ENCODE measurements at places on chromosomes 12 and 14. TPM values are rescaled to one million over a fixed set of nuclear protein-coding genes. Genes with fewer than 3 reads are reported as not detected.

- H3K4me1 ChIP-seq, result no peaks in the 10 kb centered on the region
- no peaks in the 10 kb centered on the region for H3K27me3 ChIP-seq
- no peak overlapping the region for H3K4me3 ChIP-seq
- no peak overlapping the region for H3K27ac ChIP-seq
- H3K36me3 ChIP-seq, result no peaks in the 10 kb centered on the region
Measured at GRCh38 chr14:32991691-32992090, 53.0 kb downstream of the NPAS3 start.

- DNase-seq, result no peak
- no peak overlapping the region for H3K27ac ChIP-seq
- H3K4me3 ChIP-seq, result no peak overlapping the region
- H3K27me3 ChIP-seq, result no peaks in the 10 kb centered on the region
- H3K36me3 ChIP-seq, result no peaks in the 10 kb centered on the region
Measured at GRCh38 chr12:103505371-103506236, 9.8 kb upstream of the C12orf42 start.

The CLEC1A gene
- total RNA-seq, result 3.5 TPM

DNA sequence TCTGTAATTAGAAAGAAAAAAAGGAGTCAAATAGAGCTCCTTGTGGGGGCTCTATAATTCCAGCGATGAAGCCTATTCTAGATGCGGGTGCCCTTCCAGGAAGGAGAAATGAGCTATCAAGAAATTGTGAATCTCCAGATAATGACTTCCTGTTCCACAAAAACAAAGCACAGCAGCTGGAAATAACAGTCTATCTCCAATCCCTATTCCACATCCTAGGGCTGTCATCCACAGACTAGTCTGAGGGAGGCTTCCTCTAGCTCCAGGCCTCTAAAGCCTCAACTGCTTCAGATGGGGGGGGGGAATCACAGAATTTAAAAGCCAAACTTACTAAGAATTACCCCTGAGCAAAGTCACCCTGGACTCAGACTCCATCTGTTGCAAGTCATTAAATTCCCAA, 77.4 kb upstream of the GTF2A1 start:
- DNase-seq, result no peak
- no peaks in the 10 kb centered on the region for H3K36me3 ChIP-seq
- H3K4me3 ChIP-seq, result no peak overlapping the region
- no peak overlapping the region for H3K27ac ChIP-seq
- H3K27me3 ChIP-seq, result no peaks in the 10 kb centered on the region

DNA sequence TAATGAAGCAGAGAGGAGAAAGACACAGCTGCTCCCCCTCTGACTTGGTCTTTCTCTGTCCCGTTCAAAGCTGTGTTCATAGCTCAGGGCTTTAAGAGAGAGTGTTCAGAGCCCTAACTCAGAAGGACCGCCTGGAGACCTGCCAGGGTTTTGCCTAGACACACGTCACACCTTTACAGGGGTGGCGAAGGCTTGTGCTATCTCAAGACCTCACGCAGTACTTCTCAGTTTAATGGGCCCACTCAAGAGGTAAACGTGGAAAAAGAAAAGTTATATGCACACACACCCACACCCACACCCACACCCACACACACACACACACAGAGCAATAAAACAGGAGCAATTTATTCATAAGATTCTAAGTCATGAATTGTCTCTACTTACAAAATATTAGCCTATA, 374.3 kb downstream of the C12orf75 start:
- H3K27ac ChIP-seq, result no peak overlapping the region
- no peak overlapping the region for H3K4me3 ChIP-seq
- no peak for DNase-seq
- H3K4me1 ChIP-seq, result no peaks in the 10 kb centered on the region

DNA sequence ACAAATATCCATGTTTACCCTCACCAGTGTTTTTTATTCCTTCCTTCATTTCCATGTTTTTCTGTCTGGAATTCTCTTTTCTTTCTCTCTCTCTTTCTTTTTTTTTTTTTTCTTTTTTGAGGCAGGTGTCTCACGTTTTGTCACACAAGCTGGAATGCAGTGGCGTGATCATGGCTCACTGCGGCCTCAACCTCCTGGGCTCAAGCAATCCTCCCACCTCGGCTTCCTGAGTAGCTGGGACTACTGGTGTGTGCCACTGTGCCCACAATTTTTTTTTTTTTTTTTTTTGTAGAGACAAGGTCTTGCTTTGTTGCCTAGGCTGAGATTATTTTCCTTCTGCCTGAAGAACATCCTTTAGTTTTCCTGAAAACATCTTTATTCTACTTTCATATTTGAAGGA, 15.0 kb upstream of the AMIGO2 start:
- H3K27me3 ChIP-seq, result no peaks in the 10 kb centered on the region
- H3K4me3 ChIP-seq, result no peak overlapping the region

The NXPH4 gene
- total RNA-seq, result 18.1 TPM

DNA sequence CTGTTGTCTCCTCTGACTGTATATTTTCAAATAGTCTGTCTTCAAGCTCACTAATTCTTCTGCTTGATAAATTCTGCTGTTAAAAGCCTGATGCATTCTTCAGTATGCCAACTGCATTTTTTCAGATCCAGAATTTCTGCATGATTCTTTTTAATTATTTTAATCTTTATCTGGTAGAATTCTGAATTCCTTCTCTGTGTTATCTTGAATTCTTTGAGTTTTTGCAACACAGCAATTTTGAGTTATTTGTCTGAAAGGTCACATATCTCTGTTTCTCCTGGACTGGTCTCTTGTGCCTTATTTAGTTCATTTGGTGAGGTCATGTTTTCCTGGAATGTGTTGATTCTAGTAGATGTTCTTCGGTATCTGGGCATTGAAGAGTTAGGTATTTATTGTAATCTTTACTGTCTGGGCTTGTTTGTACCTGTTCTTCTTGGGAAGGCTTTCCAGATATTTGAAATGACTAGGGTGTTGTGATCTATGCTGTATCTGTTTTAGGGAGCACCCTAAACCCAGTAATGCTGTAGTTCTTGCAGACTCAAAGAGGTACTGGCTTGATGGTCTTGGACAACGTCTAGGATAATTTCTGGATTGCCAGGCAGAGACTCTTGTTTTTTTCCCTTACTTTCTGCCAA, 193.8 kb upstream of the NPAS3 start:
- no peak overlapping the region for H3K4me3 ChIP-seq
- H3K36me3 ChIP-seq, result no peaks in the 10 kb centered on the region
- DNase-seq, result no peak
- no peaks in the 10 kb centered on the region for H3K4me1 ChIP-seq
- no peak overlapping the region for H3K27ac ChIP-seq
- H3K27me3 ChIP-seq, result no peaks in the 10 kb centered on the region

- no peaks in the 10 kb centered on the region for H3K4me1 ChIP-seq
- no peak overlapping the region for H3K27ac ChIP-seq
- no peak overlapping the region for H3K4me3 ChIP-seq
Measured at GRCh38 chr12:8658346-8658745, 4.3 kb downstream of the MFAP5 start.

- no peak for DNase-seq
- H3K4me3 ChIP-seq, result no peak overlapping the region
- no peaks in the 10 kb centered on the region for H3K27me3 ChIP-seq
- no peaks in the 10 kb centered on the region for H3K36me3 ChIP-seq
- no peaks in the 10 kb centered on the region for H3K4me1 ChIP-seq
Measured at GRCh38 chr14:57660208-57660607, 166.6 kb upstream of the CCDC198 start.

- H3K27ac ChIP-seq, result no peak overlapping the region
Measured at GRCh38 chr14:20493634-20494033, 11.7 kb upstream of the RNASE10 start.

- no peak for DNase-seq
- no peak overlapping the region for H3K4me3 ChIP-seq
- H3K27me3 ChIP-seq, result no peaks in the 10 kb centered on the region
- no peak overlapping the region for H3K27ac ChIP-seq
- H3K4me1 ChIP-seq, result no peaks in the 10 kb centered on the region
- H3K36me3 ChIP-seq, result no peaks in the 10 kb centered on the region
Measured at GRCh38 chr12:89650239-89650638, 58.4 kb downstream of the ATP2B1 start.

GRCh38 chr12:24463375-24463774, 485.5 kb downstream of the BCAT1 start:
- no peak for DNase-seq
- H3K27ac ChIP-seq, result no peak overlapping the region
- no peaks in the 10 kb centered on the region for H3K4me1 ChIP-seq
- H3K27me3 ChIP-seq, result no peaks in the 10 kb centered on the region
- no peak overlapping the region for H3K4me3 ChIP-seq

The FAM90A1 gene
- total RNA-seq, result 0.68 TPM

DNA sequence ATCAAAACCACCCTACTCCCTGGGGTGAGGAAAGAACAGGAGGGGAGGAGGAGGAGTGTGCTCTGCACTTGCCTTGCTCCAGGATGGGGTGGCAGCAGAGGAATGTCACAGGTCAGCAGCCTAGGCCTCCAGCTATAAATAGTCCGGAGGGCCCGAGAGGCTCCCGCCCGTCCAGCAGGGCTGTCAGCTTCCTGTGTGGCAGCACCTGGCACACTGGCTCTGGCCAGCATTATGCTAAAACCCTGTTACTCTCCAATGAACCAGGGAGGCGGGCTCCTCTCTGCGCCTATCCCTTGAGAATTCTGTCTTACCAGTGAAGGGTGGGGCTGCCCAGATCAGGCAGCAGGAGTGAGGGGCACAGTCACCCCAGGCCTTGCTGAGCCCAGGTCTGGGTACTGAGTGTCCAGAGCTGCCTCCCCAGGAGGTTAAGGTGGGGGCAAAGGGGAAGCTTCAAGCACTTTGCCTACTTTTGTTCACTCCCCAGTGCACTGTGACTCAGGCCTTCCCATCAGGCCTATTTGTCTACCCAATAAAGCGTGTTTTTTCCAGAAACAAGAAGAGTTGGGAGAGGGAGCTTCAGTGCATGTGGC, 1.2 kb upstream of the COX14 start:
- no peaks in the 10 kb centered on the region for H3K36me3 ChIP-seq
- no peaks in the 10 kb centered on the region for H3K27me3 ChIP-seq
- no peaks in the 10 kb centered on the region for H3K4me1 ChIP-seq
- peak; percentile 15 for DNase-seq

The CBX5 gene
- total RNA-seq, result 52.8 TPM

The ESR2 gene
- total RNA-seq, result 0.68 TPM

The BDKRB2 gene
- total RNA-seq, result 0.97 TPM

GRCh38 chr12:111488271-111488670, 82.5 kb downstream of the SH2B3 start:
- H3K27me3 ChIP-seq, result no peaks in the 10 kb centered on the region
- peaks cover 4% of the 10 kb centered on the region for H3K36me3 ChIP-seq
- H3K4me1 ChIP-seq, result no peaks in the 10 kb centered on the region
- DNase-seq, result no peak

- H3K36me3 ChIP-seq, result no peaks in the 10 kb centered on the region
- no peaks in the 10 kb centered on the region for H3K27me3 ChIP-seq
- no peak for DNase-seq
- no peak overlapping the region for H3K4me3 ChIP-seq
Measured at GRCh38 chr12:30420561-30420960, 275.1 kb downstream of the IPO8 start.

DNA sequence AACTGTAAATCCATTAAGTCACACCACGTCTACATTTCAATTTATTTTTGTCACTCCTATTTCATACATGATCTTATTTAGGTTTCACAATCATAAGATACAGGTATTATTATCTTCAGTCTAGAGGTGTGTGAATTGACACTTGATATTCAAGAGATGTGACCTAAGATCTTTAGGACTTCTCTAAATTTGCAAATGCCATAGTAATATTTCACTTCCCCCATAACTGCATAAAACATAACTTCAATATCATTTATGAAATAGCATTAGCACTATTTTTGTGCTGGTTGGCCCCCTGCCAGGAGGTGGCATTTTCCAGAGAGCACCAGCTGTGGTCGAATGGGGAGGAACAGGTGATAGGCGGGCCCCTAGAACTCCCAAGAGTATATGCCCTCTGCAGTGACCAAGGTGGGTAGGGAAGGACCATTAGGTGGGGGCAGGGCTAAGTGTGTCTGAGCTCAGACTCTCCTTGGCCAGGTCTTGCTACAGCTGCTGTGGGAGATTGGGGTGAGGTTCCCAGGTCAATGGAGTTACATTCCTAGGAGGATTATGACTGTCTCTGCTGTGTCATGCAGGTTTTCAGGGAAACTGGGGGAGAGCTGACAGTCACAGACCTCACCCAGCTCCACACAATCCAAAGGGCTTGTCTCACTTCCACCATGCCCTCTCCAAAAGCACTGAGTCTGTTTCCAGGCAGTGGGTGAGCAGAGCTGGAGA, 49.2 kb upstream of the ERGIC2 start:
- H3K27ac ChIP-seq, result no peak overlapping the region
- no peak overlapping the region for H3K4me3 ChIP-seq
- no peaks in the 10 kb centered on the region for H3K36me3 ChIP-seq
- no peaks in the 10 kb centered on the region for H3K4me1 ChIP-seq
- no peaks in the 10 kb centered on the region for H3K27me3 ChIP-seq
- no peak for DNase-seq

The OSGEP gene
- 71.7 TPM for total RNA-seq

- no peaks in the 10 kb centered on the region for H3K27me3 ChIP-seq
- H3K4me3 ChIP-seq, result no peak overlapping the region
- H3K36me3 ChIP-seq, result no peaks in the 10 kb centered on the region
- H3K27ac ChIP-seq, result no peak overlapping the region
- no peaks in the 10 kb centered on the region for H3K4me1 ChIP-seq
Measured at GRCh38 chr14:50714450-50715073, 46.5 kb upstream of the SAV1 start.

The CELA1 gene
- total RNA-seq, result not detected

GRCh38 chr14:106562451-106562850, 1036.1 kb downstream of the TMEM121 start:
- H3K4me1 ChIP-seq, result no peaks in the 10 kb centered on the region
- no peak overlapping the region for H3K4me3 ChIP-seq
- H3K27me3 ChIP-seq, result no peaks in the 10 kb centered on the region
- DNase-seq, result no peak
- no peak overlapping the region for H3K27ac ChIP-seq

The P3H3 gene
- 28.8 TPM for total RNA-seq

The ETFBKMT gene
- total RNA-seq, result 7.0 TPM

DNA sequence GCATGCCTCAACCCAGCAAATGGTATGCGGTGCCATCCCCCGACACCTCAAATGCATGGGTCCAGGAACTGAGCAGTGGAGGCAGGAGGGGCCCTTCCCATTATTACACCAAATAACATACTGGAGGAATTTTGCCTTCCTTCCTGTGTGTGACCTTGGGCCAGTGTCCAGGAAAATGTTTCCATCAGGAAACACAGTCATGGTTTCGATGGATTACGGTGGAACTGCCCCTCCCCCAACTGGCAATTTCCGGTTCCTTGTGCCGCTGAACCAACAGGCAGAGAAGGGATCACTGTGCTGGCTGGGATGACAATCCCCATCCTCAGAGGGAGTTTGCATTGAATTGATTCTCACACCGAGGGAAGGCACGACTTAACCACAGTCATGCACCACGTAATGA, 9.1 kb upstream of the CDC42BPB start:
- H3K4me3 ChIP-seq, result no peak overlapping the region
- no peaks in the 10 kb centered on the region for H3K36me3 ChIP-seq
- DNase-seq, result no peak
- H3K27ac ChIP-seq, result no peak overlapping the region
- no peaks in the 10 kb centered on the region for H3K27me3 ChIP-seq
- peaks cover 1% of the 10 kb centered on the region for H3K4me1 ChIP-seq

- no peak for DNase-seq
- H3K4me1 ChIP-seq, result no peaks in the 10 kb centered on the region
- H3K4me3 ChIP-seq, result no peak overlapping the region
- H3K36me3 ChIP-seq, result no peaks in the 10 kb centered on the region
- H3K27me3 ChIP-seq, result no peaks in the 10 kb centered on the region
- H3K27ac ChIP-seq, result no peak overlapping the region
Measured at GRCh38 chr12:118446247-118446646, 69.9 kb downstream of the SUDS3 start.

- no peak overlapping the region for H3K27ac ChIP-seq
- no peaks in the 10 kb centered on the region for H3K36me3 ChIP-seq
- no peaks in the 10 kb centered on the region for H3K4me1 ChIP-seq
- no peak for DNase-seq
Measured at GRCh38 chr14:99758872-99759545, 34.2 kb upstream of the EML1 start.

All from prostate gland (tissue), 2 donors.